ENCODE measurements at places on chromosomes 2 and 18. TPM values are rescaled to one million over a fixed set of nuclear protein-coding genes. Genes with fewer than 3 reads are reported as not detected.

GRCh38 chr2:108128249-108128648, 111.5 kb upstream of the SULT1C3 start:
- no peak for DNase-seq

- no peak for DNase-seq
Observed at GRCh38 chr2:217215877-217216276, 356.0 kb upstream of the TNP1 start.

DNA sequence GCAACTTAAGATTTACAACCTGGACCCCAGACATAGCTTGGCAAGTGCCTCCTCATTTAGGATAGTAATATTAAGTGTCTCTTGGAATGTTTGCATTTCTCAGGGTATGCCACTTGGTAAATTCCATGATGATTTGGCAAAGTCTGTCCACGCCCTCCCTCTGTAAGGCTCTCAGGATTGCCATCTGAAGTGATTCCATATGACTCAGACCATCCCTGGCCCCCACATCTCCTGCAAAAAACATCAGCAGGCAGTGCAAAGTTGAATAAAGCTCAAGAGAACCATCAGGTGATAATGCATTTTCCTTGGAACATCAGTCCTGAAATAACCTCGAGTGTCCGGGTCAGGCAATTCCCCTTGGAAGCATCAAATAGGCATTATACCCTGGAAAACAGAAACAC, 27.1 kb upstream of the PIEZO2 start:
- DNase-seq: no peak

DNA sequence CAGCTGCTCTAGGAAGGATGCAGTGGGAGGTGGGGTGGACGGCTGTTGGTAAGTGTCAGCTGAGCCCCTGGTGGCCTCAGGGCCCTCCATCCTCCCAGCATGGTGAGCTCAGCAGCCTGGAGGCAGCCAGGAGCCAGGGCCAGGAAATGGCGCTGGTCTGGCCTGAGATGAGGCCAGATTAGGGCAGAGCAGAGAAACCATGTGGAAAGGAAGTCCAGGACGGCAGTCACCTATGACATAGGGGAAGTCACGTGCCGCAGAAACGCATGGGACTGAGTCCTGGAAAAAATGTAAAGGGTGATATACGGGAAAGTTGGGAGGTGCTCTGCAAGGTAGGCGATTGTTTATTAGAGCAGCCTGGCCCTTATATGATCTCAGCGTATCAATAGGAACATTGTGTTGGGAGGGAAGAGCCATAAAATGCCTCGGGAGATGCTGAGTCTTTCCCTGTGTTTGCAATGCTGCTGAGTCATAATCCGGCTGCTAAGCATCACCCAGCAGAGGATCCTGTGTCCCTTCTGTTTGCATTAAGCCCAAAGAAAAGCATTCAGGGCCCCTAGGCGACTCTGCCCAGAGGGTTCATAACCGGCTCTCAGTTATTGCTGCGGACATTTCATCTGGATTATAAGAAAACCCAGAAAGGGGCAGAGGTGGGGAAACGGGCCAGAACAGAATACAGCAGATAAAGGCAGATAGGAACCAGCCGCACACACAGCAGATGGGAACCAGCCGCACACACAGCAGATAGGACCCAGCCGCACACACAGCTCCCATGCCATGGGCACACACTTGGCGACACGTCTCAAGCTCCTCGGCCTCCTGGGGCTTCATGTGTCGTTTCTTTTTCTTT, 30.3 kb upstream of the B3GNT7 start:
- no peak for DNase-seq

GRCh38 chr2:60530660-60531281, 22.7 kb downstream of the BCL11A start:
- peak; percentile 84 for DNase-seq

GRCh38 chr2:60311524-60311923, 241.9 kb downstream of the BCL11A start:
- no peak for DNase-seq

GRCh38 chr2:65062843-65063825, 6.9 kb downstream of the CEP68 start:
- DNase-seq: peak; percentile 29

- DNase-seq: no peak
Observed at GRCh38 chr2:166044853-166045483, 82.9 kb downstream of the SCN1A start.

- DNase-seq: no peak
Observed at GRCh38 chr18:44510390-44510789, 170.3 kb upstream of the SETBP1 start.

- no peak for DNase-seq
Observed at GRCh38 chr2:158043181-158043948, 58.3 kb upstream of the UPP2 start.

DNA sequence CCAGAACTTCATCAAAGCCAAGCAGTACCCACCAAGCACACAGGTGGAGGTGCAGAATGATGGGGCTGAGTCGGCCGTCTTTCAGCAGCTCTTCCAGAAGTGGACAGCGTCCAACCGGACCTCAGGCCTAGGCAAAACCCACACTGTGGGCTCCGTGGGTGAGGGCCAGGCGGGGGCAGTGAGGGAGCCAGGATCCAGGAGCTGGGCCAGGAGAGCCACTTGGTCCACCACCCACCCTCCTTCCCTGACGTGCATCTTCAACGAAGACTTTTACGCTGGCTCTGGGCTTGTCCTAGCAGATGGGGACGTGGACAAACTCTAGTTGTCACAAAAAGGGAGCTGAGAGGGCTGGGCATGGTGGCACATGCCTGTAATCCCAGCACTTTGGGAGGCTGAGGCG, 11.8 kb downstream of the VIL1 start:
- no peak for DNase-seq

GRCh38 chr2:8488001-8488738, 193.7 kb upstream of the ID2 start:
- no peak for DNase-seq

GRCh38 chr18:74611765-74612164, 14.1 kb downstream of the ZNF407 start:
- no peak for DNase-seq

GRCh38 chr2:143564419-143564818, 435.2 kb downstream of the ARHGAP15 start:
- DNase-seq: no peak

GRCh38 chr2:24328010-24328409, 32.3 kb downstream of the ITSN2 start:
- no peak for DNase-seq

GRCh38 chr2:214742119-214742518, 67.4 kb downstream of the BARD1 start:
- no peak for DNase-seq

DNA sequence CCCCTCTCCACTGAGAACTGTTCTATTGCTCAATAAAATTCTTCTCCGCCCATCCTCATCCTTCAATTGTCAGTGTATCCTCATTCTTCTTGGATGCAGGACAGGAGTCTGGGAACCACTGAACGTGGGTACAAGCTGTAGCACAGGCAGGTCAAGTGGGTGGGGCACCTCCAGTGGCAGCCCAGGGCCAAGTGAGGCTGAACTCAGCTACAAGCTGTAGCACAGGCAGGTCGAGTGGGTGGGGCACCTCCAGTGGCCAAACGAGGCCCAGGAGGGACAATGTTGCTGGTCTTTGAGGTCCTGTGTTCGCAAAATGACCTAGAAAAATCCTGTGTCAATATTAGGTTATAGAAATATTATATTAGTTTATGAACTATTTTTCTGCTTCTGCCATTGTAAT, 352.0 kb downstream of the TMX3 start:
- no peak for DNase-seq

- no peak for DNase-seq
Observed at GRCh38 chr2:186594001-186594722, 4.3 kb downstream of the ITGAV start.

GRCh38 chr2:164620873-164621763, at the start of gene GRB14:
GRB14 (minus strand) TSS chr2:164621482; CDS start chr2:164621309, 173 bp downstream.
- no peak for DNase-seq

DNA sequence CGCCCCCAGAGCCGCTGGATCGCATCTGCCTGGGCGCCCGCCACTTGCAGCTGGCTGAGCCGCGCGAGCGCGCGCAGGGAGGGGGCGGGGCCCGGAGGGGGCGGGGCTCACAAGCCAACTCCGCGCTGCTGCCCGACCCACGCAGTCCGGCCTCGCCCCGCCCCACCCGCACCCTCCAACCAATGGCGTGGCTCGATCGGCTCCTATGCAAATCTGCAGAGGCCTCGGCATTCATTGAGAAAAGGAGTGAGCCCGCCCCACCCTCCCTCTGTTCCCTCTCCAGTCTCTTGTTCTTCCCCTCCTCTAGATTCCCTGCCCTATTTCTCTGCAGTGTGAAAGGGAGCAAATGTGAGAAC, at the start of gene ALK:
Gene ALK, minus strand, starts transcription at position 27 of the 356 bp plus-strand sequence. CDS start 927 bp downstream, outside the sequence.
- DNase-seq: peak; percentile 91

GRCh38 chr2:145137211-145137610, 617.3 kb upstream of the ZEB2 start:
- no peak for DNase-seq

- no peak for DNase-seq
Observed at GRCh38 chr2:101360232-101360631, 27.1 kb downstream of the CREG2 start.

DNA sequence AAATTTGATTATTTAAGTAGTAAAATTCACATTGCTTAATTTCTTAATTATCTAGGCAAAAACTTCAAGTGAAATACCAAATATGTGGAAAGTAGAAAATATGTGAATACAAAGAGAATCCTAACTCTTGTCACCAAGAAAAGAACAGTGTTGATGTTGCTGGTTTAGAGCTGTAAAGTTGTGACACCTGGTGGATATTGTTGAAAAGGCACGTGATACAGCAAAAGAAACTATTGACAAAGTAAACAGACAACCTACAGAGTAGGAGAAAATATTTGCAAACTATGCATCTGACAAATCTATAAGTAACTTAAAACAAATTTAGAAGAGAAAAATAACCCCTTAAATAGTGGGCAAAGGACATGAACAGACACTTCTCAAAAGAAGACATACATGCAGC, 25.6 kb upstream of the ZC3H15 start:
- no peak for DNase-seq

DNA sequence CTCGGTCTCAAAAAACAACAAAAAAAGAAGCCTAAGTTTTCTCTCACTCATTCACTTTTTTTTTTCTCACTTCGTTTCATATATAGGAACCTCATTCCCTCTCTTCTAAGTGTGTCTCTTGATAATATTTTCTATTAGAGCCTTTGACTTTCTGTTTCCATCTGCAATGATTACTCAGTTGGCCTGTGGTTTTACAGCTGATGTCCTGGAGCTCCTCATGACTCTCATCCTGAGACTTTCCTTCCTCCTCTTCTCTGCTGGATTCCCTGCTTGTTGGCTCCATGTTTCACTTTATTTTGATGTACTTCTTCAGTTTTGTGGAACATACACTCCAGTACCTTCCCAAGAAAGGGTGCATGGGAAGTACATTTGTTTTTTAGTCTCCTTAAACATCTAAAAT, 154.2 kb upstream of the GATA6 start:
- no peak for DNase-seq

- no peak for DNase-seq
Observed at GRCh38 chr2:155583674-155584195, 748.8 kb downstream of the NR4A2 start.

GRCh38 chr2:37085731-37086147, 1.4 kb downstream of the GPATCH11 start:
- DNase-seq: no peak

DNA sequence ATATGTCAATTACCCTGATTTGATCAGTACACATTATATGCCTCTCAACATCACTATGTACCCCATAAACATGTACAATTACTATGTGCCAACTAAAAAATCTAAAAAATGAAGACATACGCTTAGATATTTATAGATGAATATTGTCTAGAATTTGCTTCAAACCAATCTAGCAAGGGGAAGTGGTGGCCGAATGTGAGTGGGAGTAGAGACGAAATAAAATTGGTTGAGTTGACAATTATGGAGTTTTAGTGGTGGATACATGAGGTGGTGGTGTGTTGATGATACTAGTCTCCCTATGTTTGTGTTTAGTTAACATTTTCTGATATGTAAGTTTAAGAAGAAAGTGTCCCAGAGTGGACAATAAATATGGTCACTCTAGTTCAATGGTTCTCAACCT, 49.0 kb downstream of the SDC1 start:
- no peak for DNase-seq

DNA sequence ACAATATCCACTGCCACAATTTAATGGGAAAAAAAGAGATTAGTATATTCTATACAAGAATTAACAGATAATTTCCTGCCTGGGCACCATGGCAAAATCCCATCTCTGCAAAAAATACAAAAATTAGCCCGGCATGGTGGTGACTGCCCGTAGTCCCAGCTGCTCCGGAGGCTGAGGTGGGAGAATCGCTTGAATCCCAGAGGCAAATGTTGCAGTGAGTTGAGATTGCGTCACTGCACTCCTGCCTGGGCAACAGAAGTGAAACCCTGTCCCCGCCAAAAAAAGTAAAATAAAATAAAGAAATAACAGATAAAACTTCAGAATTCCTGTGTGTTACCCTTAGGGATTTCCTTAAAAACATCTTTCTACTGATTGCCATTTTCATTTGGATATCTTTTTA, 1194.8 kb upstream of the PIK3C3 start:
- DNase-seq: no peak

DNA sequence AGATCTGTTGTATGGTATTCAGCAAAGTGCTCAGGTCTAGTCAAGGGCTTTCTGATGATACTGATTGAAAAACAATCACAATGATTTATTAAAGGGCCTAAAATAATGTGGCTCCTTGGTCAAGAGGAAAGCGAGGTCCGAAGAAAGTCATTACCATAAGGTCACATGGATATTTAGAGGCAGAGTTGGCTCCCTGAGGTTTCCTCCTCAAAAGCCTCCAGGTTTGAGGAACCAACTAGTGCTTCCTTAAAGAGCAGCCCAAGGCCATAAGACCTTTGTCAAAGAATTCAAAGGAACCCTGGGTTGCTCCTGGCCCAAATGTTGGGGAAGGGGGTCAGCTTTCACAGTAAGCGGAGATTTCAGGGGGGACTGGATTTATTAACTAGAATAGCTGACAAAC, 280.7 kb upstream of the ATP5MC3 start:
- no peak for DNase-seq

- DNase-seq: no peak
Observed at GRCh38 chr2:239534581-239535412, 134.0 kb upstream of the HDAC4 start.

CSRNP3 gene
- 9.9 TPM for polyA plus RNA-seq

TRIB2 gene
- polyA plus RNA-seq: 175 TPM

FAM161A gene
- polyA plus RNA-seq: 28.0 TPM

GCC2 gene
- polyA plus RNA-seq: 46.8 TPM

ACMSD gene
- 43.0 TPM for polyA plus RNA-seq

COLEC11 gene
- polyA plus RNA-seq: 3.0 TPM

LIMS4 gene
- 1.0 TPM for polyA plus RNA-seq

SLC5A7 gene
- 0.54 TPM for polyA plus RNA-seq

DGKD gene
- 30.3 TPM for polyA plus RNA-seq

CRYGC gene
- not detected for polyA plus RNA-seq

CCDC121 gene
- polyA plus RNA-seq: 10.6 TPM

CRACDL gene
- 2.8 TPM for polyA plus RNA-seq

ANKRD62 gene
- 0.08 TPM for polyA plus RNA-seq
